Endothelial cell of umbilical vein (primary cell): ENCODE measurements at places on chromosomes 12 and 14.

GRCh38 chr14:104753528-104754212 lies 723 bp downstream of the SIVA1 start:
- DNase-seq, result peak; percentile 17

DNA sequence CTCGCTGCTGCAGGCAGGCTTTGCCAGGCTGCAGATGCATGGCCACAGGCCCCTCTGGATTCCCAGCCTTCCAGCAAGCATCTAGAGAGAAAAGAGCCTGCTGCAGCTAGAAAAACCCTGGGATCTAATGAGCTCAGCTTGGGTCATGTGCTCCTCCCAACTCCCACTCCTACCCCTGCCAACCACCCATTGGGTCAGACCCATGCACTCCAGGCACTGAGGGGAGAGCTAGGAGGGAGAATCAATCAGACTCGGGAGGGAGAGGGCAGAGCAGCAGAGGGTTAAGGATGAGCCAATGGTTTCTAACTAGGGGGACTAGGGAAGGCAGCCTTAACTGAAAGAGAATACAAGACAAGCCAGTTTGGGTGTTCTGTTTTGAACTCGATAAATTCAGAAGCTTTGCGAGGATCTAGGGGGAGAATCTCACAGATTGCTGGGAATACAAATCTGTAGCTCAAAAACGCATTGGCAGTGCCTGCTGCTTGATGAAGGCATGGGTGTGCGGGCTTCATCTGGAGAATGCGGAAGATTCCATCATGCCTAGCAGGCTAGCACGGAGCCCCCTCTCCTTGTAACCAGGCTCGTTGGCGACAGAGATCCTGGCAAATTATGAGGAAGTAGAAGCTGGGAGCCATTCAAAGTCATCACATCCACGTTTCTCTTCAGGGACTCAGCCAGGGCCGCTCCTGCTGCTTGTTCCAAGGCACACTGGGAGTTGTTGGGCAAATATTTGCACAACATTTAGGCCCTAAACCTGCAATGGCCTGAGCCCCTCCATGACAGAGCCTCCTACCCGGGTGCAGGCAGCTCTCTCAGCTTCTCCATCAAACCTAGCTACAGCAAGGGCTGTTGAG lies 56.4 kb downstream of the VCPKMT start:
- no peak for DNase-seq

- DNase-seq, result no peak
Measured at GRCh38 chr12:12882288-12882687, 9.1 kb upstream of the GPRC5A start.

DNA sequence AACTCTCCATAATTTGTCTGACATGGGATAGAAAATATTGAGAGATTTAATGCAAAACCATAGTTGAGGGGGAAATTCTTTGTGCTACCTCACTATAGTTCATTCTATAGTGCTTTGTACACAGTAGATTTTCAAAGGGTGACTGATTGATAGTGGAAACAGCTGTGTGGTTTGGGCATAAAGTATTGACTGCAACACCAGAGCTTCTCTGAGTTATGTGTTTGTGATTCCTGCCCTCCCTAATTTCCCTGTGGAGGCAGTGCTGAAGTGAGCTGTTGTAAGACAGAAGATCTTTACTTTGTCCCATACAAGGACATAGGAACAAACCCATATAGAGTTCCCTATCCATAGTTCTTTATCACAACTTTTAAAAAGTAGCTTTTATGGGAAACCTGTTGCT lies 47.1 kb downstream of the PTPRQ start:
- DNase-seq, result no peak

DNA sequence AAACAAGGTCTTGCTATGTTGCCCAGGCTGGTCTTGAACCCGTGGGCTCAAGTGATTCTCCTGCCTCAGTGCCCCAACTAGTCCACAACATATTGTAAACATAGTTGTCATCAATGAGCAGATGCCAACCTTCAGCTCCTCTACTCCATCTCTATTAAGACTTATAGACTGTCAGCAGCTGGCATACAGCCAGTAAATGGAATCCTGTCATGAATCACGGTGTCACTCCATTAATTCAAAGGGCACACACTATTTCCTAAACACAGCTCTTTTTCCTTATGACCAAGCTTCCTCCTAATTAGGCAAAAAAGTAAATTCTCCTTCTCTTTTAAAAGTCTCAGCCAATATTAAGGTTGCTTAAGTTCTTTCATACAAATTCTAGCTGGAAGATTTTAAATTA lies 111.2 kb downstream of the ITPR2 start:
- DNase-seq, result peak; percentile 92
